ENCODE measurements at places on chromosomes 6 and 20.

DNA sequence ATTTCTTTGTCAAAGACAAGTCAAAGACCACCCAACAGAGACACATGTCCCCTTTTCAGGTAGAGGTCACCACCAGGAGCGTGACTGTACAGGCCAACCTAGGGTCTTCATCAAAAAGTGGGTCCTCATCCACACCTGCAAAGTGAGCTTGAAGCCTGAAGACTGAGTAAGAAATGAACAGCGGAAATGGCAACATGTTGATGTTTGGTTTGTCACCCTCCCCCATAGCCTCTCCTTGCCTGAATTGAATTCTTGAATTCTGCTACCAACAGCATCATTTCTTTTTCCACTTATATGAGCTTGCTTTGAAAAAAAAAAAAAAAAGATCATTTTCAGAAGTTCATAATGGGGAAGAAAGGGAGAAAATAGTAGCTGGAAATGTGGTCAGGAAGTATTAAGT lies 104.4 kb downstream of the NFATC2 start:
- DNase-seq, result no peak

DNA sequence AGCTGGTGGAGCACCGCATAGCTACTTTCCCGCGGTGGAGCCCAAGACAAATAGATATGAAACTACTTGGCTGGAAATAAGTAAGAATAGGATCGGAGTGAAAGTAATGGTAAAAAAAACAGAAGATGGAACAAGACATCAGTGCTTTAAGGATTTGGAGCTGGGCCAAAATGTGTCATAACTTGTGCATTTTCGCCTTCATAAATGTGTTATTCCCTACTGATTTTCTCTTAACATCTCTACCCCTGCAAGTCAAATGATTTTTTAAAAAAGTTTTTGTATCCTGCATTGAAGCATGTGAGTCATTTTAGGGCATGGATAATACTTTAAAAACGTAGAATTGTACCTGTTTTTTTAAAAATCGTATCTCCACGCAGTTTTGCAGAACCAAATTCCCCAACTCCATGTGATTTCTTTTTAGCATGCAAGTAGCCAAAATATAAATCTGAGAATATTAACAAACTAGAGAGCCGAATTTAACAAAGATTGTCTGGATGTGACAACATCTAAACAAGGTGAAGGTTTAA lies 882 bp upstream of the FAM184A start:
- DNase-seq, result no peak

GRCh38 chr20:15011631-15012030 lies 674.2 kb upstream of the FLRT3 start:
- DNase-seq, result no peak

DNA sequence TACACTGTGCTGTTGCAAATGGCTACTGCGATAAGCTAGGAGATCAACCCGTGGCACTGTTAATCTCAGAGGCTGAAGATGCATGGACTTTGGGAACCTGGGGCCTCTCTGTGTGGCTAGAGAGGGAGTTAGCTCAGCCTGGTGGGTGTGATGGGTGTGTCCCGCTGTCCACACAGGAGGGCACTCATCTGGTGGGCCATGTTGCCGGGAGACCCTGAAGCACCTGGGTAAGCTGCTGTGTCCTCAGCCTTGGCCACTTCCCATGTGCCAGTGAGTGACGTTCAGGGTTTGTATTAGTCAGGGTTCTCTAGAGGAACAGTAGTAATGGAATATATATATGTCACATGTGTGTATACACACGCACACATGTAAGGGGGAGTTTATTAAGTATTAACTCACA lies 132.7 kb downstream of the ERMARD start:
- no peak for DNase-seq

GRCh38 chr6:134420614-134421181 lies 102.8 kb upstream of the SGK1 start:
- DNase-seq, result no peak

DNA sequence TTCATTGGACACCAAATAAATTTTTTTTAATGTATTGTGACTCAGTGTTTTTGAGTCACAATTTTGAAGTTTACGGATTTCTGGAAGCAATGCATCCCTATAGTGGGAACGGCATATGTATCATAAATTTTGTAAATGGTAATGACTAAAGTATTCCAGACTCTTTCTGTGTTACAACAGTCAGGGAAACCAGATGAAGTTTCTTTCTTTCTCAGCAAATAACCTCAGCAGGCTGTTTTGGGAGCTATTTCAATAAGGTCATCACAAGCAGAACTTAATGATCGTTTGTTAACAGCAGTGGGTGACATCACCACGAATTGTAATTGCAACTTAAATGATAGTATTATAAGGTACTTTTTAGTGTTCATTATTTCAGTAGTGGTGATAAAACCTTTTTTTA lies 52.0 kb downstream of the HIVEP1 start:
- DNase-seq, result no peak

- DNase-seq, result no peak
Measured at GRCh38 chr20:12715371-12715770, 293.4 kb upstream of the SPTLC3 start.

- no peak for DNase-seq
Measured at GRCh38 chr6:90004511-90004910, 110.2 kb downstream of the GJA10 start.

DNA sequence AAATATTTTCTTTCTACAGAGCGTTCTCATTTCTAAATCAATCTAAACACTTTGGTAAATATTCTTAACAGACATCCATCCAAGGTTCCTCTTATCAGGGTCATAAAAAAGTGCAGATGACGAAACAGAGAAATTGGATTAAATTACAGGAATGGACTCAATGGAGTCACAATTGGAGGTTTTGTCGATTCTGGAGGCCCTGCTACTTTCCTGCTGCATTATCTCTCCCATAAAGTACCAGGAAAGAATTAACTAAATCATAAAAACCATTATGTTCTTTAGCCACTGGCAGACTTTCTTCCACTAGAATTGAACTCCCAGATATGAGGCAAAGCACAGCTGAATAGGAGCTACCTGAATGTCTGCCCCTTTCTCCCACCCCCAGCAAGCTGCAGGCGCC lies 610.6 kb downstream of the HDGFL1 start:
- no peak for DNase-seq

GRCh38 chr6:3939964-3940363 lies 90.8 kb downstream of the FAM50B start:
- DNase-seq, result no peak

GRCh38 chr20:1786486-1786885 lies 108.7 kb upstream of the SIRPA start:
- no peak for DNase-seq

DNA sequence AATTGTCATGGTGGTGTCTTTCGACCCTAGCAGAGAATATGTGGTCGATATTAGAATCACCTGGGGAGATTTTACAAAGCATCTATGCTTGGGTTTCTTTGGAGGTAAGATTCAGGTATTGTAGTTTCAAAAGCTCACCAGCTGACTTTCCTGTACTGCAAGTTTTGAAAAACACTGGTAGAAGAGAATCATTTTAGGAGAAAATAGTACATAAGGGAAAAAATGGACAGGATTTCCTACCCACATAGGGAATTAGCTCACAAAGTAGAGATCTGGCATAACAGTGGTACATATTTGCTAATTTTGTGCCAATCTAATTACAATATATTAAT lies 27.4 kb upstream of the ABT1 start:
- DNase-seq, result no peak
